HFFc6 (cell line): ENCODE measurements at places on chromosomes 11 and 22. TPM values are rescaled to one million over a fixed set of nuclear protein-coding genes. Genes with fewer than 3 reads are reported as not detected.

Gene UPK3A
- total RNA-seq, result not detected in 3 replicates

DNA sequence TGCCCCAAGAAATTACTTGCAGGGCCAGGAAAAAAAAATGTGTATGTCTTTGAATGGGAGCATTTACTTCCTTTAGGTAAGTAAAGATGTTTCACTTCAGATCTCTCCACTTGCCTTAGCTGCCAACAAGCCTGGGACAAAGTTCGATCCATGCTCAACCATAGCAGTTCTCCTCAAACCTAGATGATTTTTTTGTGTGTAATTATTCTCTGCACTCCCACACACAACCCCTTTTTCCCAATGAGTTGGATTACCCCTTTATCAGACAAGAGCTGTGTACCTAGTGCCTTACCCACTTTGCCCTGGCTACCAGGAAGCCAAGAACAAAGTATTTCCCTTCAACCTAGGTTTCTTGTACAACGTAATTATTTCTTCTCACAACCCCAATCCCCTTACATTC is 35.6 kb downstream of the TPBGL start:
- DNase-seq, result no peak

Gene OR5AN1
- total RNA-seq, result not detected in 3 replicates

DNA sequence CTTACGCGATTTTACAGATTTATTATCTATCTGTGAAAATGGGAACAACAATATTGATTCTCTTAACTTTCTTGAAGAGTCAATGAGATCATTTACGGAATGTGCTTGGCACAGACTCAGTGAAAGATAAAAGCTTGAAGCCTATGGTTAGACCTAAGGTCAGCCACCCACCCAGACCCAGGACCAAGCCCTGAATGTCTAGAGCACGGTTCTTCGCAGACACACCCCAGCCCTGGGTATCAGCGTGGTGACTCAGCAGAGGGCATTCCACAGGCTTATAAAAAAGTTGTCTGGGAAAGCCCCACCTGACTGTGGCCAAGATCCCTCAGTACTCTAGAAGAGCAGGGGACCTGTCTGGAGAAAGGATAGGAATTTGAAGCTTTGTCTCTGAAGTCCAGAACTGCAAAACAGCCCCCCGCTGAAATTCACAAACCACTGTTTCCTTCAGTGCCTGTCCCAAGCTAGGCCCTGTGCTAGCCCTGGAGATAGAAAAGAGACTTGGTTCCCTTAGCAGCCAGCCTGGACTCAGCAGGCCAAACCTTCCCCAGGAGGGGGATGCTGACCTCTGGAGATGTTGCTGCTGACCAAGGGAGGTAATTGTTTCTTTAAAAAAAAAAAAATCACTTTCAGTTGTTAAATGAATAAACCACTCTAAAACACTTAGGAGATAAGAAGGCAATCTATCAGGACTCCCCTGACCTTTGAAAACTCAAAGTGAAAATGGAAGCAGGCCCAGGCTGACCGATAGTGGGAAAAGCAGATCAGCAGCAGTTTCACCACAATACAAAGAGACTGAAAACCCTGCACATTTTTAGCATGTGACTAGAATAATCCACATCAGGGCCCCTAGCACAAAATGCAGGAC is 114.0 kb downstream of the ABTB2 start:
- peak; percentile 39 for DNase-seq

DNA sequence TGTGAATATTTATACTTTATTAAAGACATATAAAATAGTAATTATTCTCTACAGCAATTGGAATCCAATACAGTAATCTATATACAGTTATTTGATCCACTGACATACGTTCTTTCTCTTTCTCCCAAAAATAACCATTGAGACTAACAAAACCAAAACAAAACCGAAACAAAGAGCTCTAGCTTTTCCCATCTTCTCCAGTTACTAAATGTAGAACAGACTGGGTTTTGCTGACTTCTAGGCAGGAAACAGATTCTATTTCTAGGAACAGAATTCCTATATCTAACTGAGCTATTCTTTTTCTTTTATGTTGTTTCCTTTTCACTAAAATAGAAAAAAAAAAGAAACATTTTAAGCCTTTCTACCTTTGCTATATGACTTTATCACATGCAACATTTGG is 80.1 kb downstream of the PACS1 start:
- DNase-seq, result no peak

DNA sequence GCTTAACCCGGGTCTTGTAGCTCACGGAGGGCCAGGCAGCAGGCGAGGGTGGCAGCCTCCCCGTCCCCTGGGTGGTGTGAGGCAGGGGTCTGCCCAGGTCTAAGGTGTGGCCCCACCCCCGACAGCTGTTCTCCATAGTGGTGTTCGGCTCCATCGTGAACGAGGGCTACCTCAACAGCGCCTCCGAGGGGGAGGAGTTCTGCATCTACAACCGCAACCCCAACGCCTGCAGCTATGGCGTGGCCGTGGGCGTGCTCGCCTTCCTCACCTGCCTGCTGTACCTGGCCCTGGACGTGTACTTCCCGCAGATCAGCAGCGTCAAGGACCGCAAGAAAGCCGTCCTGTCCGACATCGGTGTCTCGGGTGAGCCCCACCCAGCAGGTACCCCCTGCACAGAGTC is 24.4 kb downstream of the SYNGR1 start:
- DNase-seq, result no peak

DNA sequence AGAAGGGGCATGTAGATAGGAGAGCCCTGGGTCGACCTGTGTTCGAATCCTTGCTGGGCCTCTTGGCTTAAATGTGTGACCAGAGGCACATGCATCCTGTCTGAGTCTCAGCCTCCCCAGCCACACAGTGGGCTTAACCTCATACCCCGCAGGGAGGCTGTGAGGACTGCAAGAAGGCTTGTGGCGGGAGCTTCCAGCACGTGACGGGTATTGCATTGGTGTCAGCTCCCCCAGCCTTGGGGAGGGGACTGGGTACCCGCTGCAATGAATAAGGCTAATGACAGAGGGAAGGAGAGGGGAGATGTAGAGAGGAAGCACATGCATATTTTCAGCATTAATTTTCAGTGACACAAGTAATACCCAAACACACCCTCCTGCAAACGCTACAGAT is 8.1 kb downstream of the RASD2 start:
- DNase-seq, result no peak

- no peak for DNase-seq
Measured at GRCh38 chr11:115391160-115391559, 113.1 kb downstream of the CADM1 start.

DNA sequence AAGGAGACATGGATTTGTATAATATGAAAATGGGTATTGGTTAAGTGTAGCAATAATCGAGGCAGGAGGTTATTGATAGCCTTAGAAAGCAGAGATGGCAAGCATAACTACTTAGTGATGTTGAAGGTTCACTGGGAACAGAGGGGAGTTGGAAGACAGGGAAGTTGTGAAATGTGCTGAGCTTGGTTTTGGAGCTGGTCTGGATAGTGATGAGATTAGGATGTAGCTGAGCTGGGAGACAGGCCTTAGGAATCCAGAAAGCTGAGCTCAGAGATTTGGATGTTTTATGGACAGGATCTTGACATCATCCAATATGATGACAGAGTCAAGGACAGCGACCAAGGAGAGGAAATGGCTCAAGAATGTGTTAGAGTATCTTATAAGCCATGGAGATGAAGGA is 113.1 kb downstream of the ARHGAP42 start:
- no peak for DNase-seq

GRCh38 chr11:14350215-14350614 is 8.8 kb downstream of the RRAS2 start:
- no peak for DNase-seq

Gene CRACR2B
- 1.1 to 1.2 TPM (median 1.1 TPM) in 3 replicates for total RNA-seq

Gene SWAP70
- total RNA-seq, result 31.8 to 37.3 TPM (median 33.2 TPM) in 3 replicates

Gene DNAJB7
- total RNA-seq, result not detected in 3 replicates

Gene STK33
- 0.18 to 3.1 TPM (median 0.73 TPM) in 3 replicates for total RNA-seq

- DNase-seq, result peak; percentile 68
Measured at GRCh38 chr22:35638410-35638809, 9.8 kb upstream of the APOL6 start.

Gene MMP13
- total RNA-seq, result not detected in 3 replicates

DNA sequence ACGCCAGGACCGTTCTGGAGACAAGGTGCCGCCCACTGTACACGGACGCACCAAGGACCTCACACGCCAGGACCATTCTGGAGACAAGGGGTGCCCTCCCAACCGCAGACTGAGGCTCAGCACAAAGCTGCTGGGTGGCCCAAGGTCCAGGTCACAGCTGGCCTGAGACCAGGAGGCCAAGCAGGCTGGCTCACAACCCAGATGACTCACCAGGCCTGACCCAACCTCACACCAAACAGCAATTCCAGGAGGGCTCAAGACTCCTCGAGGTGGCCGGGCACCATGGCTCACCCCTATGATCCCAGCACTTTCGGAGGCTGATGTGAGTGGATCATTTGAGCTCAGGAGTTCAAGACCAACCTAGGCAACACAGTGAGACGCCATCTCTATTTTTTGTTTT is 14.8 kb downstream of the BRD1 start:
- no peak for DNase-seq

- no peak for DNase-seq
Measured at GRCh38 chr11:11958403-11959231, 49.8 kb downstream of the DKK3 start.

GRCh38 chr11:68792400-68792966 is 41.2 kb upstream of the TESMIN start:
- no peak for DNase-seq

Gene DEUP1
- total RNA-seq, result not detected in 3 replicates

DNA sequence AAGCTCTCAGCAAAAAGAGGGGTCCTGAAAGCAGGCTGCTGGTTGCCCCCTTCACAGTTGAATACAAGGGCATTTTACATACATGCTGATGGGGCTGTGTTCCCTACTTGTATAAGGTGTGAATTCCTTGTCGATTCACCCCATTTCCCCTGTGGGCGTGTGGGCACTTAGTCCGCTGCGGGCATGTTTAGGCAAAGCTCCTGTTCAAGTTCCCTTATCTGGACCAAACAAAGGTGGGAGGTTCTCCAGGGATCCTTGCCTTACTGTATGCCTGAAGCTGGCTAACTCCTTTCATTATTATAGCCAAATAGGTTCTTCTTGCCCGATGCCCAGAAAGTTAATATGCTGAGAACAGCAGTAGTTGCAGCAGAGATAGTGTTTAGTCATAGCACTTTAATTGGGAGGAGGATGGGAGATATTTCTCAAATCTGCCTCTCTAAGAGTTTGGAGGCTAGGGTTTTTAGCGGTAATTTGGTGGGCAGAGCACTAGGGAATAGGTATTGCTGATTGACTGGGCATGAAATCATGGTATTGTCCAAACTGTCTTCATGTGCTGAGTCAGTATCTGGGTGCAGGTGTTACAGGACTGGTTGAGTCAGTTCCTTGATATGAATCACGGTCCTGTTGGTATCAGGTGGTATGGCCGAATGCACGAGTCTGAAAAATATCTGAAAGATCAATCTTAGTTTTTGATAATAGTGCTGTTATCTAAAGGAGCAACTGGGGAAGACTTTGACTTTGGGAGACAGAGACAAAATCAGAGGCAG is 32.7 kb downstream of the METTL15 start:
- no peak for DNase-seq

DNA sequence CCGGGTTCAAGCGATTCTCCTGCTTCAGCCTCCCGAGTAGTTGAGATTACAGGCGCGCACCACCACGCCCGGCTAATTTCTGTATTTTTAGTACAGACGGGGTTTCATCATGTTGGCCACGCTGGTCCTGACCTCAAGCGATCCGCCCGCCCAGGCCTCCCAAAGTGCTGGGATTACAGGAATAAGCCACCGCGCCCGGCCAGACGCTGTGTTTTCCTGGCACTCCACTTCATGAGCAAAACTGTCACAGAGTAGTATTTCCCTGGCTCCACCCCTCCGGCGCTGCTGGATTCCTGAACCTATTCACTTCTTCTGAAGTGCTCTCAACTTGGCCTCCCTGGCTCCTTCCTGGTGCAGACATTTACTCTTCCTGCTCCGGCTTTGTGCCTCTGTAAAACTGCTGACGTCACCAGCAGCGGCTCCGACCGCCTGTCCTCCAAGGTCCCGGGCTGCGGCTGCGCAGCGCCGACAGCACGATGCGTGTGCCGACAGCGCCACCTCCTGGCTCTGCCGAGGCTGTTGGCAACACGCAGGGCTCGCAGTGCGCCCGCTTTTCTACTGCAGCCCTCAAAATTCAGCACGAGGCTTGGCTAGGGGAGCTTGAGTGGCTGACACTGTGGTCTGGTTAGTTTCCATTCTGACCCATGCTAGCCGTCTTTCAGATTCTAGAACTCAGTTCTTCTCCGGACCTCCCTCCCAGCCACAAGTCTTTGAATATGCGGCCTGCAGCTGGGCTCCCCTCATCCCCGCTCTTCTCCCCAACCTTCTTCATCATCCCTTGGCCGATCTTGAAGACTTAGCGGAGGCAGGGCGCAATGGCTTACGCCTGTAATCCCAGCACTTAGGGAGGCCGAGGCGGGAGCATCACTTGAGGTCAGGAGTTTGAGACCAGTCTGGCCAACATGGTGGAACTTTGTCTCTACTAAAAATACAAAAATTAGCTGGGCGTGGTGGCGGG is 36.6 kb downstream of the APOL3 start:
- peak; percentile 89 for DNase-seq

Gene CDCA5
- 15.0 to 28.3 TPM (median 25.9 TPM) in 3 replicates for total RNA-seq

Gene FUT4
- total RNA-seq, result 0.86 and 2.8 TPM in 2 replicates

DNA sequence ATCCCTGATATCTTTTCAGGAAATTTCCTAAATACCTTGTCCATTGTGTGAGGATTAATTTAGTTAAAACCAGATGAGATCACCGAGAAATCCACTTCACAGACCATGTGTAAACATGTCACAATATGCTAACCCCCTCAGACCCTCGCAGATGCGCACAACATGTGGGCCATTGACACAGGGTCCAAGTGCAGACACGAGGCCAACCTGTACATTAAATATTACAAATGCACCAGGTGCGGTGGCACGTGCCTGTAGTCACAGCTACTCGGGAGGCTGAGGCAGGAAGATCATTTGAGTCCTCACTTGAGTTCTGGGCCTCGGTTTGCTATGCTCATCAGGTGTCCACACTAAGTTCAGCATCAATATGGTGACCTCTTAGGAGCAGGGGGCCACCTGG is 9.9 kb upstream of the TMPRSS4 start:
- DNase-seq, result no peak

- no peak for DNase-seq
Measured at GRCh38 chr11:87322568-87322967, 284.8 kb downstream of the TMEM135 start.

- DNase-seq, result no peak
Measured at GRCh38 chr11:2815762-2816496, 69.6 kb downstream of the CDKN1C start.

Gene MRGPRF
- total RNA-seq, result 48.8 to 67.6 TPM (median 62.1 TPM) in 3 replicates

DNA sequence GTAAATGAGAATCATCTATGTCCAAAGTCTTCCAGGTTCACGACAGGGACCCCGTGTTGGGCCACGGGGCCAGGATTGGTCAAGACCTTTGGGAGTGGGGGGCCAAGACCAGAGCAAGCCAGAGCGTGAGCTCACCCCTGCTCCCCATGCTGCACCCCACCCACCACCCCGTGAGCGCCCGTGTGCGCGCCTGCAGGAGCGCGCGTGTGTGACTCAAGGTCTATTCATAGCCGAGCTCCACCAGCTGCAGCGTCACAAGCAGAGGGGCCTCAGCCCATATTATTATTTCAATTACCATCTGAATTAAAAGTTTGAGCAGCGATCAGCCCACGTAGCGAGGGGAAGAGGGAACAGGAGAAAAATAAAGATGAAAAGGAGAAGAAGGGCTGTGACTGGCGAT is 5.2 kb downstream of the KCNJ4 start:
- DNase-seq, result no peak

GRCh38 chr11:45109400-45109799 is 37.0 kb upstream of the PRDM11 start:
- DNase-seq, result no peak
